ENCODE measurements at places on chromosomes 7 and 10.

DNA sequence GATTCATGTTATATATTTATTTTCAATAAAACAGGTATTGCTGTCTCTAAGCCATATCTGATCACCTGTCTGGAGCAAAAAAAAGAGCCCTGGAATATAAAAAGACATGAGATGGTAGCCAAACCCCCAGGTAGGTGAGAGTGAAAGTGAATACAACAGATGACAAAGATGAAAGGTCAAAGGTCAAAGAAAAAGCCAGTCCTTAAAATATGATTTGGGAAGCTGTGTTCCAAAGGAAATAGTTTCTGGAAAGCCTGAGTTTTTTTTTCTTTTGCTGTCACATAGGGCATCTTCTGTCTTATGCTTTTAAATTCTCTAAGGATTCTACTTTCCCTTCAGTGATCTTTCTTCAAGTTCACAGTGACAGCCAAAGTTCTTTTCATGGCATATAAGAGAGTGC lies 25.9 kb downstream of the ZNF107 start:
- no peak for DNase-seq

DNA sequence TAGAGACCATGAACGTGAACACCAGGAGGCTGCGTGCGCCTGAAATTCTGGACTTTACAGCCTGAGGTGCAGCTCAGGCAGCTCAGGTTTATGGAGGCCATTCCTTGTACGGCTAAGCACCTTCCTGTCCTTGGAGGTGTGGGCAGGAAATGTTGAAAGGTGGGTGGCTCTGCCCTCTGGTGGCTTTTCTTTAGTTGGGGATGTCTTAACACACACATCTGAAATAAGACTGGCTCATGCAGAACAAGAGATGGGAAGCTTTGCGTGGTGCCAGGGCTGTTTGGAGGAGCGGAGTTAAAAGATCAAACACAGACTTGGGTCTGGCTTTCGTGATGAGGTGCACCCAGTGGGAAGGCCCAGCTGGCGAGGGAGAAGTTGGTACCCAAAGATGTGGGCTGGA lies 64.1 kb downstream of the DOCK1 start:
- peak; percentile 8 for DNase-seq

DNA sequence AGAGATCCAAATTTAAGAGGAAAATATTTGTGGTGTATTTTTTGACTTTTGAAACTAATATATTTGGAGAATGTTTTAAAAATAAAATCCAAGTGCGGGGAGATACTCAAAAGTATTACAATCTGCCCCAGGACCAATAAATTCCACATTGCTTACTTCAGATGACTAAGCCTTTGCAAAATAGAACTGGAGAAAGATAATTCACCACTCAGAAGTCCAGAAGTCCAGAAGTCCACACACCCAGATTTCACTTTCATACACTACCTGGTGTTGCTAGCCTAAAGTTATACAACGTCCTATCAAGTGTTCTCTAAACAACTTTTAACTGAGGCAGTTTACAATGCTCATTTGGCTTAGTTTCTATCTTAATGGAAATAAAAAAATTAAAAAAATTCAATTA lies 487.0 kb upstream of the SEMA3D start:
- DNase-seq, result no peak

DNA sequence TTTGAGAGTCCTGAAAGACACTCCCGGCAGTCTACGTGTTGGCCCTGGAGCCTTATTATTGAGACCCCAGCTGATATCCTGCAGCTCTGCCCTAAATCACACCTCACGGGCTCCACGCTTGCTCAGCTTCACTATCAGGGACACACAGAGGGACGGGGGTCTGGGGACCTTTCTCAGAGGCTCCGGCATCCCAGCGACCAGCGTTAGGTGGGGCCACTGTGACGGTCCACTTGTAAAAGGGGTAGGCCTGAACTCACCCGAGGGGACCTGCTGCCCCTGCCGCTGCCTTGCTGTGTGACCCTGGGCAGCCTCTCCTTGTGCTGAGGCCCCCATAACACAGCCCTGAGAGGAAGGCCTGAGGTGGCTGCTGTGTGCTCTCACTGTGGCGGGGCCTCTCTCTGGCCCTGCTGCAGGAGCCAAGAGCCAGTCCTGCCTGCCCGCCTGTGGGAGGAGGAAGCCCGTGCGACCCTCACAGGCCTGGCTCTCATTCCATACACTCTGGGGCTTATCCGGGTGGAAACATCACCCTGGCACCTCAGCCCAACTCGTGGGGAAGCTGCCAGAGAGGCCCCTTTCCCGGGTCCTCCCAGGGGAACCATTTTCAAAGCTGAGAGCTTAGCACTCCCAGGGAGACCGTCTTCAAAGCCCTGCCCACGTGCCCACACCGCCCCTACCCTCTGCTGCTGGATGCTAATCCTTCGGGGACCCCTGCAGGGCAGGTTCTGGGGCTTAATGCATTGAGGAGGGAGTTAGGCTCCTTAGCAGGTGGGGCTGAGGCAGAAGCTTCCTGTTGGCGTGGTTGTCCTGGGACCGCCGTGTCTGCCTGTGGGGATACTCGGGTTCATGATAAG lies 21.7 kb downstream of the AQP1 start:
- no peak for DNase-seq

- DNase-seq, result peak; percentile 11
These were observed 54.6 kb upstream of the PITRM1 start for GRCh38 chr10:3226960-3227744.

- DNase-seq, result no peak
These were observed 173.4 kb downstream of the ZMYND11 start for GRCh38 chr10:308572-309085.

DNA sequence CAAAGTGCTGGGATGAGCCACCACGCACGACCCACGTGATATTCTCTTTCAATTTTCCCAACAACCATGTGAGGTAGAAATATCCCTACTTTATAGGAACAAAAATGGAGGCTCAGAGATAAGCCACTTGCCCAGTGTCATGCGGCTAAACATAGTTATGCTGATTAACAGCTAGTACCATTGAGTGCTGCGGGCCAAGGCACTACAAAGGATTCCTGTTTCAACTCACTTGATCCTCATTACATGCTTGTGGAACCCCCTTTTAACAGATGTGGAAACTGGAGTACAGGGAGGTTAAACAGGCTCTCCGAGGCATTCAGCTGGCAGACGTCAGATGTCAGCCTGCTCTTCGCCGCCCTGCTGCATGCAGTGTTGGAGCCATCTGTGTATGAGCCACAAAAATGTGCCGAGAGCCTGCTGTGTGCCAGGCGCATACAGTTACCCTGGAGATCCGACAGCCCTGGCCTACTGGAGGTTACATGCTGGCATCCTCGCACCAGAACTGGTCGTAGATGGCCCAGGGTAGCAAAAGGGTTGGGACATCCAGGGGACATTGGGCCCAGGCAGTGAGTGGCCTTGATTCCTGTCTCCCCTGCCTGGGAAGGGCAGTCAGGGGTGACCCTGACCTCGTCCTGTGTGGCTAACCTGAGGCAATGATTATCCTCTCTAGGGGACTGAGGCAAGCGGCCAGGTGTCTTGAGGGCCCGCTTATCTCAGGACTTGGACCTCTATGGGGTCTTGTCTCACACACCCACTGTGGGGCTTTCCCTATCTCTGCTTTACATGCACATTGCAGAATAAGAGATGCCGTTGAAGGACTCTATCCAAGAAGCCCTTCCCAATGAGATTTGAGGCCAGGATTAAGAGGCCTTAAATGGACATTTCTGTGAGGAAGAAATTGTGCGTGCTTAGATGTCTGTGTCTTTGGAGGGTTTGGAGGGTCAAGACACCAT lies 18.5 kb upstream of the SRGN start:
- DNase-seq, result no peak

DNA sequence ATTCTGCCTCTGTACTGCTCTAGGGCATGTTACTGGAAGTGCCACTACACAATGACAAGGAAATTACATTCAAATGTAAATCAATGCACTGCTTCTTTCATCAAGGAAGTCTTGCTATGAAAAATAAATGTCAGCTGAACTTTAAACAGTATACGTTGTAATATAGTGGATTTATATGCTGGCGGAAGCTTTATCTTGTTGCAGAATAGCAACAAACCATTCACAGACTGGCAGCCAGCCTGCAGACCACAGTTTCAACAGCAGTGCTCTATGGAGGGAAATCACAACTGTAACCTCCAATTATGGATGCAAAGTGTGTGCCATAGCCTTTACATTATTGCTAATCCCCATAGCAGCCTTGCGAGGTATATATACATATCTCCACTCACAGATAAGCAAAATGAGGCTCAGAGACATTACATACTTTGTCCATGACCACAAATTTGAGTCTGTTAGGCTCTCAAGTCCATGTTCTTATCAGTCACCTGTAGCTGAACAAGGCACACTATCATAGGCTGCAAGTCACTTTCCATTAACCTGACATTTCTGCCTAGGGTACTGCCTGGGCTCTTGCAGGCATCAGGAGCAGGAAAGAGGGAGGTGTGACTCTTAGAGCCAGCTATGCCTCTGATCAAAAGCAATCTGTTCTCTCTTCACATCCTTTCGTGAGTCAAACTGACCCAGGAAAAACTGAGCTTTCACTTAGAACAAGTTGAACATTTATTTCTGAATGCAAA lies 22.6 kb downstream of the COL28A1 start:
- no peak for DNase-seq

GRCh38 chr10:46545861-46546590 lies 10.4 kb downstream of the GPRIN2 start:
- DNase-seq, result no peak

- no peak for DNase-seq
These were observed 185.0 kb downstream of the TCF7L2 start for GRCh38 chr10:113135025-113135424.

DNA sequence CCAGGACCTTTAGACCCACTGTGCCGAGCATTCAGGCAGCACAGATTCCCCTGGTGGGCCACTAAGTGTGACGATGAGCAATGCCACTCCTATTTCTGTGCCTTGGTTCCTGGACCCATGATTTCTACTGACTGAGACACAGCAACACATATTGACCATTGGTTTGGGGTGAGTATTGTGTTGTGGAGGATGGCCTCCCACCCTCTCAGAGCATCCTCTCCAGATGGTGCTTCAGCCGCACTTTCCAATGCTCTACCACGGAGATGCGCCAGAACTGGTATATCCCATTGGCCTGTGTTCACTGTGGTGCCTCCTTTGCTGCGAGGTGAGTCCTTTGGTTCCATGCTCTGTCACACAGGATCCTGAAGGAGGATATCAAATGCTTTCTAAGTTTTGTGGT lies 10.1 kb upstream of the GDF10 start:
- DNase-seq, result no peak

DNA sequence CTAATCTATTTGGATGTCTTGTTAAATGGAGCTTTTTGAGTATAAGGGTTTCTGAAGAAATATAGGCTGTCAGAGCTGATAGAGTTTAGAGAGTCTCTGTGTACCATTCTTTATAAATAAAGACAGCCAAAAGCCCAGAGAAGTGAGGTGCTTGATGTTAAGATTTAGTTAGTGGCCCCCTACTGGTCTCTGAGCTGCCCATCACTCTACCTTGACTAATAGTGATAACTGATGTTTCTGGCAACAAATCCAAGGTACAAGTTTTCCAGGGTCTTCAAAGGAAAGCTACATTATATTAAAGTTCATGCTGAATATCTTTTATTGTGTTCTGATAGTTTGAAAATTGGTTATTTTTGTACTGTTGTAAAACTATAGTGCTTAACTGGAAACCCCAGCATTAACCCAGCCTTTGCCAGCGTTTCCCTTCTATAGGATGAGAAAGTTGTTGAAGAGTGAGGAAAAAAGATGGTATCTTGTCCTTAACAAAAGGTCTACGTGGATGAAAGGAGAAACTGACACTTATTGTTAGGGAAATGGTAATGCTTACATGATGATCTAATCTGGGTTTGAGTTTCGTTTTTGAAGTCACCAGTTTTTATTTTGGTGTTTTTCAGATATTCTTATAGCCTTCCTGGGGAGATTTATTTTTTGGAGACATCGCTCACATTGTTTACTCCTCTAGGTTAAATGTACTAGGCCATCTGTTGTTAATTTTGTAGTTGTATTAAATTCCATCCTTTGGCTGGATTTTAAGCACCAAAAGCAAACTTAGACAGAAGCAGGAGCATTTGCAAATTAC lies 79.0 kb downstream of the AUTS2 start:
- DNase-seq, result no peak

GRCh38 chr7:151389096-151389767 lies 20.6 kb downstream of the WDR86 start:
- no peak for DNase-seq

DNA sequence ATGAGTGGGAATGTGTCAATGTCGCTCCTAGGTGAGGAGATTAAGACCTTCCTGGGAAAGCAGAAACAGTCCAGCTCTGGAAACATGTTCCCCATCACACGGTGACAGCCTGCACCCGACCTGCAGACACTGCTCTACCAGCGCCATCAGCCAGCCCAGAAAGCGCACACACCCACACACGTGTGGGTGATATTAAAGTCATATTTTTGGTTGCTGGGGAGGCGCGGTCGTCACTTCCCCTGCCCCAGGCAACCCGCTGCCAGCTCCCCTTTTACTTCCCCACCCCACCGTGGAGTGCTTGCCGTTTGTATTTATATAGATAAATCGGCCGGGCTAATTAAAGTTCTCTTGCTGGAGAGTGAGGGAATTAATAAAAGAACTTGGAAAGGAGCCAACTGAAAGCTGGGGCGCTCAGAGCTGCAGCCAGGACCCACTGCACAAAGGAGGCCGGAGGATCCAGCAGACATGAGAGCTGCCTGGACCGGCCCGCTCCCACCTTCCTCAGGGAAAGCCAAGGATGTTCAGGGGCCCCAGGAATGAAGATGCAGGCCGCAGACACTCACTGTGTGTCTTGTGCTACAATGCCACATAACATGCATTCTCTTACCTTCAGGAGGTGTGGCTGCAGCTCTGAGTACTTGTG lies 145.2 kb upstream of the UNC5B start:
- DNase-seq, result peak; percentile 31

DNA sequence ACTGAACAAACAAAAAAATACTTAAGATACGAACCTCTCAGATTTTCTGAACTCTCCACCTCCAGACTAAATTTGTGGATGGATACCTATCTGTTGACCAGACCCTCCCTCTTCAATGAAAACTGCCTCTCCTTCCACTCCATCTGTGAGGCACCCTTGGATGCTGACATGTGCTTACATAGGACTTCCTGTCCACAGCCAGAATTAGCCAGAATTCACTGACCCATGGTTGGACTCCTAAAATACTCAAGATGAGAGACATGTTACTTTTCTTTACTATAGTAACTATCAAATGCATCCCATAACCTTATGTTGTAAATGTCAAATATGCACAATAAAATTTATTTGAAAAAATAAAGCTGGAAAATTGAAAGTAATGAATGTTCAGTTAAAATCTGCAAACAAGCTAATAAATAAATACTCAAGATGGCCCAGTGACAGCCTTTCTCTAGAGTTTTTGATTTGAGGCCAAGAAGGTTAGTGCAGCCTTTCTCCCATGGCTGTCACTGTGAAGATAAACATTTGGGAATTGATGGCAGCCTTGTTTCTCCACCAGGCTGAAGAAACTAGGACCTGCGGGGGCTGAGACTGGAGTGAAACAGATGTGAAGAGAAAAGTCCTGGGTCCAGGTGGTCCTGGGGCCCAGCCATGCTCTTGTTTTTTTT lies 287.0 kb downstream of the ZEB1 start:
- DNase-seq, result no peak

GRCh38 chr7:121046893-121047468 lies 58.5 kb downstream of the CPED1 start:
- no peak for DNase-seq

GRCh38 chr10:132909491-132910071 lies 32.8 kb downstream of the CFAP46 start:
- DNase-seq, result no peak
